Activated gamma-delta T cell (primary cell): ENCODE measurements at places on chromosomes 7 and 10.

DNA sequence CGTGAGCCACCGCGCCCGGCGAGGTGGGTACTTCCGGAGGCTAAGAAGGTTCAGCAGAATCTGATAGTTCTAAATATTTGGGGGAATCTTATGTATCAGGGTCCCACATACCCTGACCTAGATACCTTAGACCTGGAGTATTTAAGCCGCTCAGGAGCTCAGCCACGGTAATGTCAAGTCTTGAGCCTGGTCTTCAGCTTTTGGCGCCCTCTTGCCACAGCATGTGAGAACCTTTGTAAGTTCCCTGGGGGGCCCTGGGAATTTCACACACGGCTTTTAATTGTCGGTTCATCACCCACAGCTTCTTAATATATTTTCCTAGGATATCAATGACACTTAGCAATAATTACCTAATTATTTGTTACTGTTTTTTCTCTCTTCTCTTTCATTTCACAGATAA, 324.3 kb upstream of the GALNT17 start:
- DNase-seq: no peak

GRCh38 chr7:38189231-38189938, 11.3 kb downstream of the STARD3NL start:
- no peak for DNase-seq

DNA sequence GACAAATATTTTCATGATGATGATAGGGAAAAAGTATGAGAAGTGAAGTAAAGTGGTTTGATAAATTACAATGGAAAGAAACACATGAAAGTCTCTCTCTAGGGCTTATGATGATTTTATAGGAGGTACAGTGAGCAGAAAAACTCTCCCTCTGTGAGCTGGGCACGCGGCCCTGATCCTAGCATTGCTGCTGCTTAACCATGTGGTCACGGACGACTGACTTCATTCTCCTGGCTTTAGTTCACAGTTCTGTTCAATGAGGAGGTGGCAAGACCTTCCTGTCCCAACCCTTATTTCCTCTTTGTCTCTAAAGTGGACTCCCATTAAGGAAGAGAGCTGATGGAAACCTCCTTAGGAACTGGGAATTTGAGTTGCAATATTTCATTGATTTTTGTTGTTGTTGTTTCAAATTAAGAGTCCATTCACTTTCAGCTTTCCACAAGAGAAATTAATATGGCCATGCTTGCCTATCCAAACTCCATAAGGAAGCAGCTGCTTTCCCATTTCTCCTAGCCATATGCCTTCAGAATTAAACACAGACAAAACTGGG, 8.2 kb upstream of the PON3 start:
- no peak for DNase-seq

DNA sequence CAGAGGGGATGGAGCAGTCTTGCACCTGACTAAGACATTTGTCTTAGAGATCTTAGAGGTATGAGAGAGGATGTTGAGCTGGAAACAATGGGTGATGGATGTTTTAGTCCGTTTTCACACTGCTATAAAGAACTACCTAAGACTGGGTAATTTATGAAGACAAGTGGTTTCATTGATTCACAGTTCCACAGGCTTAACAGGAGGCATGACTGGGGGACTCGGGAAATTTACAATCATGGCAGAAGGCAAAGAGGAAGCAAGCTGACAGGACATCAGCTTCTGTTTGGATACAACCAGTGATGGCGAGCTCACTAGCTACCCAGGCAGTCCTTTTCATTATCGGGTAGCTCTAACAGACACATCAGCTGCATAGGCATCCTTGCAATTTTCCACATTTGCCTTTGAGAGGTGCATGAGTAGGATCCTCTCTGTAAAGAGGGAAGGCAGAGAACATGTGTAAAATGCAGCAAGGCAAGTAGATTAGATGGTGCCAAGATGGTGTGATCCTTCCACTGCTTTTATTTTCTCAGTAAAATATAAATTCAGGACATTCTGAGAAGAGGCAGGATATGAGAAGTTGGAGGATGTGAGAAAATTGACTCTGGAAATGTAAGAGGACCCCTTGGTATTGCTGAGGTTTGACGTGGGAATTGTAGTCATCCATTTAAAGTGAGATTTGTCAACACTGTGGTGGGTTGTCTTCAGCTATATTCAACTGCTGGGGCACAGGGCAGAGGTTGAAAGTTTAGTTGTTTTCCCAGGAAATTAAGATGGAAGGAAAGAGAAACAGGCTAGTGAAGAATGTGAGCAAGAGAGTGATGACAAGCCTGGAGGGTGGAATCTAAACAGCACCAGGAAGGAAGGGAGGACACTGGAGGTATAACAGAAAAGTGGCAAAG, 1140.0 kb upstream of the AUTS2 start:
- no peak for DNase-seq

- DNase-seq: no peak
These were observed 9.0 kb upstream of the PIP4K2A start for GRCh38 chr10:22723343-22723779.

- DNase-seq: no peak
These were observed 423.4 kb downstream of the SORCS1 start for GRCh38 chr10:106741006-106741530.

DNA sequence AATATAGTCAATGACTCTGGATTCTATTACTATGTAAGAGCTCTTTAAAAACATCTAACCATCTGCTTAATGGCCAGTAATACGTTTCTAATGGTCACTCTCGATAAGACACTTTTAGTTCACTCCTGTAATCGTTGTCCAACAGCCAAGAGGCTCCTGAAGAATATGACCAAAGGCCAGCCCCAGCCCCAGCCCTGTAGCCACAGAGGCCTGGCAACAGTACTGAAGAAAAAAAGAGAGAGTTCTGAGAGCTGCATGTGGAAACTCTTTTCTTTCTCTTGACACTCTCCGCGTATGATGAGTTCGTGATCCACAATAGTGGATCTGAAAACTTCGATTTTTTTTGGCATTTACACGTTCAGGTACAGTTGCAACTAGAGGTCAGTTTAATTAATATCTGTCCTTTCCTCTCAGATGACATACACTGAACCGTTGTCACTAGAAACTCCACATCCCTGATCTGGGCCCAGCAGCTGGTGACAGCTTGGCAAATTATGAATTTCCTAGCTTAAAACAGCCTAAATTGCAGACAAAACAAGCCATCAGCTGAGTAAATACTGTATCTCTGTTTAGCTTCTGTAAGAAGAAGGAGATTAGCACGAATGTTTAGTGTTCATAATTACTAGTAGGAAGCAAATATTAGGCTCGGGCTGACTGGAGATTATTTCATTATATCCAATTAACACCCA, 456.7 kb downstream of the LRMDA start:
- DNase-seq: no peak

DNA sequence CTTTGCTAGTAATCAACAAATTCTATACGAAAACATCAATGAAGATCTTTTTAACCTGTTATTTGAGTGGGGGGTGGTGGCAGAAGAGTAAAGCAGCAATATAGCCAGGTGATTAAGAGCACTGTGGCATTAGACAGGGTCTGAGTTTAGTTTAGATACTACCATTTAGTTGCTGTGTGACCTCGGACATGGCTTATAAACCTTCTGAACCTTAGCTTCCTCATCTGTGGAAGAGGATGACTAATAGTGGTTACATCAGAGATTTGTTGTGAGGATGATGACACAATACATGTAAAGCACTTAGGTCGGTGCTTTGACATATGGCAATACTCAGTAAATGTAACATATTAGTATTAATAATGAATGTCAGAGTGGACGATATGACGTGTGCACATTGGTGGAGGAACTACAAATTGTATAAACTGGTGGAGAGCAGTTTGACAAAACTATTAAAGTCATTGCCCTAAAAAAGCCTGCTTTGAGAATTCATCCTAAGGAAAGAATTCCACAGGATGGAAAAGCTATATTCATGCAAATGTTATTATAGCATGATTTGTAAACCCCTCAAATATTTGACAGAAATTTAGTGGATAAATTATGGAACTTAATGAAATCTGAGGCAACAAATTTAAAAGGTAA, 24.3 kb downstream of the SPAG6 start:
- DNase-seq: no peak

GRCh38 chr7:132187391-132187790, 388.9 kb downstream of the PLXNA4 start:
- DNase-seq: no peak

GRCh38 chr7:134485203-134485602, 26.3 kb upstream of the AKR1B1 start:
- DNase-seq: no peak

DNA sequence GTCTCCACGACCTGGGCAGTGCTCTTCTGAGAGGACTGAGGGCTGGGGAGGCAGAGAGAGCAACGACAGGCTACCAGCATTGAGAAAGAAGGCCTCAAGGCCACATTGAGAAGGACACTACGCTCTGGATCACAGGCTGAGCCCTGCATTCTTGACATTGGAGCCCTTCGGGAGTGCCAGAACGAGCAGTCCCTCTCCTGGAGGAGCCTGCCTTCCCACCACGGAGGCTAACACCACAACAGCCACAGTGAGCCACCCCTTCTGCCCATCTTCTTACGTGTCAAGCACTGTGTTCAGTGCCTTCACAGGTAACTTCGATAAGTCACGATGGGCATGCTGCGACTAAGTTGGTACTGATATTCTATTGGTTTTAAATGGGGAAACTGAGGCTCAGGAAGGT, 267.8 kb downstream of the RPS24 start:
- no peak for DNase-seq

- DNase-seq: no peak
These were observed 149.9 kb downstream of the CRPPA start for GRCh38 chr7:16271355-16271915.

GRCh38 chr10:31204090-31204489, 114.9 kb upstream of the ZEB1 start:
- no peak for DNase-seq

DNA sequence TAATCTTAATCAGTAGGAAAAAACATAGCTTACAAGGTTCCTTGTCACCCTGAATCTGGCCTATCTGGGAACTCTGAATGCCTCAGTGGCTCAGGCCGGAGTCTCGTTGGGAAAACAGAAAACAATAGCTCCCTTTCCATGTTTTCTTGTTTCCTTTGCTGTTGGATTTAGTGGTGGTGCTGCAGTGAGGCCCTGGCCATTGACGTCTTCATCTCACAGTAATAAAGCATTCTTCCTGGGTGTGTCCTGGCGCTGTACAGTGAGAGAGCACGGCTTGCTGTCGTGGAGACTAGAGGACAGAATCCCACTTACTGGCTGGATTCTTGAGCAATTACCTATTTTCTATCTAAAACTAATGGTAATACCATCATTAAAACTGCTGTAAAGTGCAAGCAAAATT, 1.3 kb upstream of the SPOCK2 start:
- DNase-seq: no peak

GRCh38 chr10:69864321-69864720, 62.6 kb downstream of the COL13A1 start:
- DNase-seq: no peak

DNA sequence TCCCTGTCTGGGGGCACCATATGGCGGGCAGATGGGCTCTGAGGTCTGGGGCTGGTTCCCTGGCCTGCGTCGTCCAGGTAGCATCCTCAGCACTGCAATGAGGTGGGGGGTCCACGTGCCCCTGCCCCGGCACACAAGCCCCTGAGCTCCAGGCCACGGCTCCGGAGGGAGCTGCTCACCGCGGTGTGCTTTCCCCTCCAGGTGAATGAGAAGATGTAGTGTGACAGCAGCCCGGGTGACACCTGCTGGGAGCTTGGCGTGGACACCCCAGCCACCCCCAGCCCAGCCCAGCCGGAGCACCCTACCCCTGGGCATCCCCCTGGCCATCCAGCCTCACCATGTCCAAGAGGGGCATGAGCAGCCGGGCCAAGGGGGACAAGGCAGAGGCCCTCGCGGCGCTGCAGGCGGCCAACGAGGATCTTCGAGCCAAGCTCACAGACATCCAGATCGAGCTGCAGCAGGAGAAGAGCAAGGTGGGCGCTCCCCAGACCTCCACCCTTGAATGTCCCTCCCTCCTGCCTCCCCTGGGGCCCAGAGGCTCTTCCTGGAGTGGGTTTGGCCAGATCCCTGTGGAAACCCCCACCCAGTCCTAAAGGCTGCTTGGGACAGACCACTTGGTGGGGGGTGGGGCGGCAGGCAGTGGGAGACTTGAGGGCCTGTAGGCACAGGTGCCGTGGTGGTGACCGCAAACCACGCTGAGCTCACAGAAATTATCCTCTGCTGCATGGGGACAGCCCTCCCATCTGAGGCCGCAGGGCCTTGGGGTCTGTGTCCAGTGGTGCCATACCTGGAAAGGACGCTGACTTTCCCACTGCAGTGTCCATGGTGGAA, 38.9 kb downstream of the JAKMIP3 start:
- no peak for DNase-seq

DNA sequence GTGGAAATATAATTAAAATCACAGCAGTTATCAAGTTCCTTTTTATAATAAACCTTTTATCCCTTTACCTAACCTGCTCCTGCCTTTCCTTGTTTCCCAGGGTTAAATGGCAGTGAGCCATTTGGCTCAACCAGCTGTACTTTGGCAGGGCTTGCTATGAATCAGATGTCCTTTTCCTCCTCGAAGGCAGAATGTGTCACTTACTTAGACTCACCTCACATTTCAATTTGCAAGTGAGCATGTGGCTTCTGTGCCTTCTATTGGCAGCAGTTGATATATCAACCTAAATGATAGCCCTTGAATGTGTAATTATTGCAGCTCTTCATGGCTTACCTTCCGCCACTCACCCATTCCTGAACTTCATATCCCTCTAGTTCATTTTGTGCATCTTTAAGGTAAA, 301.7 kb downstream of the CSTF2T start:
- no peak for DNase-seq

DNA sequence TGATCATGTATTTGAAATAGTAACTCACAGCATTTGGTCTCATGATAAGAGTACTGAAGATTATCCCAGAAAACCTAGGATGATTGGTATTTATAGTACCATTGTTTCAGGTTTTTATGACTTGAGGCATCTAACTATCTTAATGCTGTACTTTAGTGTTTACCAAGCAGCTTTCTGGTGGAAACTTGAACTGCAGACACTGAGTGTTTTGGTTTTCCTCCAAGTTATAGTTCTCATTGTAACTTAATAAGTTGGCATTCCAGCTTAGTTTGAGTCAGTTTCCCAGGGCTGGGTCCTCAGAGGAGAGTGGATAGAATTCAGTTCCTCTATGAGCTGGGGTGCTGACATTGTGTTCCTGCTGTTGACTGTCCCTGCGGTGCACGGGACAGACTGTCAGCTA, 50.4 kb downstream of the SEC23IP start:
- DNase-seq: no peak

GRCh38 chr7:16562456-16563220, 36.0 kb downstream of the LRRC72 start:
- no peak for DNase-seq

DNA sequence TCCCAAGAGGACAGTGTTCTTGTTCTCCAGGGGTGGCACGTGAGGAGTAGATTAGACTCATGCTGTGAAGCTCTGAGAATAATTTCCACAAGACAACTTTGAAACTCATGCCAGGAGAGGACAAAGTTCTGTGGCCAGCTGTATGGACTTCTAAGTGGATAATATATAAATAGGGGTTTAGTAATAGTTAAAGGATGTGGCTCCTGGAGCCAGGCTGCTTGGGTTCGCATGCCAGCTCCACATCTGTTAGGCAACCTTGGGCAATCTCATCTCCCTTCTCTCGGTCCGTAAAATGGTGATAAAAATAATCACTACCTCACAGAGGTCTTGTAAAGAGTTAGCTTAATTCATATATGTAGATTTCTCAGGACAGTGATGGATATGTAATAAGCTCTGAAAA, 35.8 kb downstream of the ACSL5 start:
- DNase-seq: no peak
